T-helper 22 cell (primary cell): ENCODE measurements at places on chromosomes 1 and 21.

DNA sequence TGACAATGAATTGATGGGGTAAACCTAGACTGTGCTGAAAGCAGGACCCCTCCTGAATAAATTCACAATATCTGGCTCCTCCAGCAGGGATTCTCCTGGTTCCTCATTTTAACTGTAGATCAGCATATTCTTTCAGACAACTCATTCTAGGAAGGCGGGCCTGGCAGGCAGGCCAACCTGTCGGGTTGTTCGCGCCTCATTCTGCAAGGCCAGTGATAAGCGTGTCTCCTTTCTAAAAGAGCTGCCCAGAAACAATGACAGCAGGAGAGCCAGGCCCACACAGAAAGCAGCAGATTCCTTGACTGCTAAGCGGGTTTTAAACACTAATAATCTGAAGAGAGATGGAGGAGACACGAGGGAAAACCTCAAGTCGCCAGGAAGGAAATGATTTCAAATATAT is 70.0 kb downstream of the NTPCR start:
- no peak for DNase-seq

- no peak for DNase-seq
Observed at GRCh38 chr1:151831605-151832004, at the start of gene RORC. Gene RORC, minus strand, starts transcription at chr1:151831802. Its CDS starts 38 bp downstream, at chr1:151831764.

DNA sequence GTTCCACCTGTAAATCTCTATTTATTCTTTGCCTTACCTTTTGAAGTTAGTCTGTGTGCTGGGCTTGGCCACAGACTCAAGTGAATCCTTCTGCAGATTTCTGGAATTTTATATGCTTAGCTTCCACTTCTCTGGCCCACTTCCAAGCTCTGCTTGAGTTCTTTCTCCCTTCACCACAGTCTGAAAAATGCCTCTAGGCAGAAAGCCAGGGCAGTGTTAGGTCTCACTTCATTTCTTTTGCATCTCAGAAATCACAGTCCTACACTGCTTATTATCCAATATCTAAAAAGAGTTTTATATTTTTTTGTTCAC is 48.9 kb downstream of the INKA2 start:
- DNase-seq: no peak

DNA sequence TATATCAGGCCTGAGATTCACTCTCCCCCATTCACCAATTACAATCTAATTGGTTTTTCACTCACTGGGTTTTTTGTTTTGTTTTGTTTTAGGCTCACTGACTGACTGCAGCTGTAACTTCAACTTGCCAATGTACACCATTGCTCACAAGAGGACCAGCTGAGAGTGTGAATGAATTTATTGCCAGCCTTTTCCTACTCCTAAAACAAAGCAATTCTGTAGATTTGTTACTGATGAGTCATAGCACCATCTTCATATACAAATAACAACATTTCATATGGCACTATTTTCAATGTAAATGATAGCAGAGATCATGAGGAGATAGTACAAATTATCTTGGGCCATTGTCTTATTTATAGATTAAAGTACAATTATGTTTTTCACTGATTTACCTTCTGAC is 76.0 kb upstream of the DPYD start:
- no peak for DNase-seq

DNA sequence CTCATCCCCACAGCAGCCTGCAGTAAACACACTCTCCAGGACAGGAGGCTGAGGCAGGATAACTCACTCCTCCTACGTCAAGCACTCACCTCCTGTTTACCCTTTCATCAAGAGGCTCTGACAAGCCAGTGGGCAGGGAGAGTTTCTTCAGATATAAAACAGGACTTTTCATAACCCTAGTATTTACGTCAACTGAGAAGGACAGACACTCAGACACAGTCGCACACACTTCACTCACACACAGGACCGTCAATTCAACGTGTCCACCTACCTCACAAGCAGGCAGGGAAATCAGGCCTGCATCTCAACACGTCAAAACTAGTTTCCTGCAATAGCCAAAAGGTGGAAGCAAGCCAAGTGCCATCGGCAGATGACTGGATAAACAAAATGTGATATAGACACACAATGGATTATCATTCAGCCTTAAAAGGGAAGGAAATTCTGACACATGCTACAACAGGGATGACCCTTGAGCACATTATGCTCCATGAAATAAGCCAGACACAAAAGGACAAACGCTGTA is 48.6 kb downstream of the ITPKB start:
- peak; percentile 62 for DNase-seq

- no peak for DNase-seq
Observed at GRCh38 chr1:200428482-200429205, 18.8 kb upstream of the ZNF281 start.

DNA sequence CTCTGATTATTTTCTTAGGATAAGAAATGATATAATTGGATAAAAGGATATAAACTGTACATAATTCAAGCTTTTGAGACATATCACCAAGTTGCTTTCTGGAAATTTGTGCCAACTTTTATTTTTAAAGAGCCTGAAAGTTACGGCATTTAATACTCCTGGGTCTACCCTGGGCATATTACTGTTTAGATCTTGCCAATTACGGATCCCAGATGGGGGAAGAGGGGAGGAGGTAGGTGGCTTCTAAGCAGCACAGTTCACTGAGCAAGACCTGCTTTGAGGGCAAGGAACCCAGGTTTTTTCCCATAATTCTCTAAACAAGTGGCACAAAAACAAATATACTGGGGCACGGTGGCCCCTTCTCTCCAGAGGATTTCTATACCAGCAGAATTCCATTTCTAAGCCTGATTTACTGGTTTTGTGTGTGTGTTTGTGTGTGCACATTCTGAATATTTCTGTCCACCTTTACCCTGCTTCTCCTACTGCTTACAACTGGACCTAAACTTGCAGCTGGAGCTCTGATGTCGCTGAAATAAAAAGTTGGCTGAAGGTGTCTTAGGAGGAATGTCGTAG is 76.7 kb downstream of the LAMC2 start:
- no peak for DNase-seq

- no peak for DNase-seq
Observed at GRCh38 chr1:232301246-232301645, 328.7 kb downstream of the SIPA1L2 start.

GRCh38 chr1:12314333-12314903 is 84.6 kb downstream of the VPS13D start:
- DNase-seq: no peak

DNA sequence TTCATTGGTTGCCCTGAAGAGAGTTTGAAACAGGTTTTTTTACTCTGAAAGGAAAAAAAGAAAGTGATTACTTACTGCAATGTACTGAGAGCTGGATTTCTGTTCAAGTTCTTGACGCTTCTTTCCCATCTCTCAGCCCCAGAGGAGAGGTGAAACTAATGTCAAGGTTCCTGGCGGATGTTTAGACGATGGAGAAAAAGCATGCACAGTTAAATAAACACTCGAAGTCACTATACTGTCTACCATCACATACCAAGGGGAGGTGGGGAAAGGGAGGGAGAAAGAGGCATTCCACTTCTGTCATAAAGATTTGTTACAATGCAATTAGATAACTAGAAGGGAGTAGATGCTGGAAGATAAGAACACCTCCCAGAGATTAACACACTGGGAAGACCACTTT is 177.0 kb upstream of the TNR start:
- no peak for DNase-seq

DNA sequence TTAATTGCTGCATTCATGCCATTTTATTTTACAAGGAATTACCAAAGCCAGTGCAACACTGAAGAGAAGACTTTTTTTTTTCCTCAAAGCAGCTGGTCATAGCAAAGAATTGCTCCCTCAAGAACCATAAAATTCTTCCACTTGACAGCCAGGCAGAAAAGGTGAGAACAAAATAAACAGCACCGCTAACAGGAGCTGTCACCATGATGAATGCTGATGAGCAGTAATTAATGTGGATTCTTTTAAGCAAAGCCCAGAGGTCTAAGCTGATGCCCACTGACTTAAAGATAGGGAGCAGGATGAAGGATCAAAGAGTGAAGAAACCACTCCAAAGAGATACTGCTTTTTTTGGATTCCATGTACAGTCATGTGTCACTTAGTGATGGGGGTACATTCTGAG is 428.4 kb downstream of the BRINP3 start:
- no peak for DNase-seq

- DNase-seq: peak; percentile 23
Observed at GRCh38 chr21:44845418-44846223, 27.8 kb upstream of the SUMO3 start.

GRCh38 chr1:212203630-212204029 is 81.6 kb upstream of the PPP2R5A start:
- no peak for DNase-seq

DNA sequence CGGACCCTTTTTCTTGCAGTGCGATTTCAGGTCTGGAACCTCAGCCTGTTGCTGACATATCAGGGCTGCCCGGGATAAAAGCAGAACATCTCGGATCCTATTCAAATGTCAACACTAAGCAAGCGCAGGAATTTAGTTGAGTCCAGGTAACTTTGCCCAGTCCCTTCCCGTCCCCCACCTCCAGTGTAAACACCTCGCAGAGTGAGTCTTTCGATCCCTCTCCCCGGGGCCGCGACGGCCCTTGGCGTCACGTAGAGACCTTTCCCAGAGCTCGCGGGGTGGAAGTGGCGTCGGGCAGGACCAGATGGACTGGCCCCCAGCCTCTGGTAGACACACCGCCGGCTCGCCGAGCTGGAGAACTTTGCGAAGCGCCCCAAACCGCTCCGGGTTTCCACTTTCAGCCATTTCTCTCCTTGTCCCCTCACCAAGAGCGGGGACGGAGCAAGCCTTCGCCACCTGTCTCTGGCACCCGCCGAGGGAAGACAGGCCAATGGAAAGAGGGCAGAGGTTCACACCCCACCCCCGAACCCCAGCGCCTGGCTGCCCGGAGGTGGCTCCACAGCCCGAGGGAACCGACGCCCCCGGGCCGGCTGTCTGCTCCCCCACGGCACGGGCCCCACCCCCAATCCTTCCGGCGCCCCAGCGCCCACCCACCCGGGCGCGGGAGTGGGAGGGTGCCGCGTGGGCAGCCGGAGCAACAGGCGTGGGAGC is 570 bp downstream of the KCND3 start:
- no peak for DNase-seq

DNA sequence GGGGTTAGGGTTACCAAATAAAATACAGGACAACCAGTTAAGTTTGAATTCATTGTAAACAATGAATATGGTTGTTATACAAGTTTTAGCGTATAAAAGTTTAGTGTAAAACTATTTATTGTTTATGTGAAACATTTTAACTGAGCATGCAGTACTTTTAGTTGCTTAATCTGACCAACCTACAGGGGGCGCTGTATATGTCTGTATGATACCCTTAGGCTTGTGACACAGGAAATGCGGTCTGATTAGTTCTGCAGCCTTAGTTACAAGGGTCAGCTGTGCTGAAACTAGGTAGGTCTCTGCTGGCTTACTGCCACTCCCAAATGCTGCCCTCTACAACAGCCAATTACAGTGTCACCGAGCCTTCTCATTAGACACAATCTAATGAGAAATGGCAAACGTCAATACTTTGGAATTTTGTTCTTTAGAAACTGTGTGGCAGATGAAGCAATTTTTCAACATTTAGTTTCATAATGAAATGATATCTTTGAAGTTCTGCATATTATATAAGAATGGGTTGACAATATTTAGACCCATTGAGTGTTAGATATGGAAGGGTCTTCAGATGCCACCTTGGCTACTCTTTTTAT is 56.2 kb downstream of the NTNG1 start:
- DNase-seq: no peak

- no peak for DNase-seq
Observed at GRCh38 chr1:170598618-170599017, 65.3 kb upstream of the PRRX1 start.
